ENCODE measurements at places on chromosomes 7 and 10.

- no peak for DNase-seq
These were observed 100.1 kb downstream of the CYTH3 start for GRCh38 chr7:6172224-6172909.

- DNase-seq = no peak
These were observed 169.1 kb downstream of the PTEN start for GRCh38 chr10:88032566-88032965.

GRCh38 chr10:53957401-53957800, 843.6 kb downstream of the PCDH15 start:
- no peak for DNase-seq

- no peak for DNase-seq
These were observed 7.3 kb downstream of the IL2RA start for GRCh38 chr10:6054884-6055283.

- no peak for DNase-seq
These were observed 159.7 kb upstream of the YAE1 start for GRCh38 chr7:39406467-39406866.

All from stimulated activated naive CD4-positive, alpha-beta T cell (primary cell).